ENCODE measurements at places on chromosomes 3 and 15.
A peak's percentile ranks its signal among the peaks of the same experiment; 100 is the strongest.

DNA sequence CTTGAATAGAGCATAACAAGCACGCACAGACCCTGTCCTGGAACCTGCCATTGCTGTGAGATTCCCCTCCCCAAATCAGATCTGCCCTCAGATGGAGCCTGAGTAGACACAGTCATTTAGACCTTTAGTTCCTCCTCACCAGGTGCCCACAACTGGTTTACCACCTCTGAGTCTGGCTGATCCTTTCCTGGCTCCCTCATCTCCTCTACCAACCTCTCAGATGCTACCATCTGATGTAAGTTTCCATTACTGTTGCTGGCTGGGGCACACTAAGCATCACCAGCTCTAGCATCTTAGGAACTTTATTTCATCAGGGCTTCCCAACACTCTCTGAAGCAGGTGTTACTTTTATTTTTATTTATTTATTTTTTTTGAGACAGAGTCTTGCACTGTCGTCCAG, 288.3 kb downstream of the TLE3 start:
- no peak overlapping the region for H3K27ac ChIP-seq
- DNase-seq = no peak
- no peaks in the 10 kb centered on the region for H3K27me3 ChIP-seq
- no peaks in the 10 kb centered on the region for H3K4me1 ChIP-seq
- no peaks in the 10 kb centered on the region for H3K36me3 ChIP-seq
- no peak overlapping the region for H3K4me3 ChIP-seq

GRCh38 chr15:42544853-42545629, 3.6 kb downstream of the LRRC57 start:
- no peak for DNase-seq
- H3K4me3 ChIP-seq = no peak overlapping the region
- no peak overlapping the region for H3K27ac ChIP-seq
- peaks cover 32% of the 10 kb centered on the region for H3K36me3 ChIP-seq

DNA sequence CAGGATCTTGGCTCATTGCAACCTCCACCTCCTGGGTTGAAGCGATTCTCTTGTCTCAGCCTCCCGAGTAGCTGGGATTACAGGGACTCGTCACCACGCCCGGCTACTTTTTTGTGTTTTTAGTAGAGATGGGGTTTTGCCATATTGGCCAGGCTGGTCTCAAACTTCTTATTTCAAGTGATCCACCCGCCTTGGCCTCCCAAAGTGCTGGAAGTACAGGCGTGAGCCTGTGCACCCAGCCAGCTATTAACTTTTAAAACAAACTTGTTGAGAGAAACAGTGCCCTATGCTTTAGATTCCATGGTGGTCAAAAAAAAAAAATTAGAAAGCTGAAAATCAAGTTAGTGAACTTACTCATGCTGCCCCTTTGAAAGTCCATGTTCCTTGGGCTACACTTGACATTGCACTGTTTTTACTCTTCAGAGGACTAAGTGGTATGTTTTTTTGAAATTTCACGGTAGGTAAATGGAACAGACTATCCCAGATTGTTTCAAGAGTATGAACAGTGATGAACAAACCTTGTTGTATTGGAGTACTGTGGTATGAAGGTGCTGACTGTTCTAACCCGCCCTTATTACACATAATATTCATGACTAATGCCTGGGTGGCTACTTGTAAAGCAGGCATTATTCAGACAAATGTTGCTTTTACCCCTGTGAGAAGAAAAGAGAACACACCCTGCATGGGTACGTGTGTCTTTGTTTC, 206.9 kb downstream of the KLHL25 start:
- no peak overlapping the region for H3K4me3 ChIP-seq
- no peaks in the 10 kb centered on the region for H3K27me3 ChIP-seq
- peak overlapping the region; percentile 77 for H3K27ac ChIP-seq
- DNase-seq = peak; percentile 68
- H3K36me3 ChIP-seq = peaks cover 43% of the 10 kb centered on the region
- peaks cover 81% of the 10 kb centered on the region for H3K4me1 ChIP-seq

DNA sequence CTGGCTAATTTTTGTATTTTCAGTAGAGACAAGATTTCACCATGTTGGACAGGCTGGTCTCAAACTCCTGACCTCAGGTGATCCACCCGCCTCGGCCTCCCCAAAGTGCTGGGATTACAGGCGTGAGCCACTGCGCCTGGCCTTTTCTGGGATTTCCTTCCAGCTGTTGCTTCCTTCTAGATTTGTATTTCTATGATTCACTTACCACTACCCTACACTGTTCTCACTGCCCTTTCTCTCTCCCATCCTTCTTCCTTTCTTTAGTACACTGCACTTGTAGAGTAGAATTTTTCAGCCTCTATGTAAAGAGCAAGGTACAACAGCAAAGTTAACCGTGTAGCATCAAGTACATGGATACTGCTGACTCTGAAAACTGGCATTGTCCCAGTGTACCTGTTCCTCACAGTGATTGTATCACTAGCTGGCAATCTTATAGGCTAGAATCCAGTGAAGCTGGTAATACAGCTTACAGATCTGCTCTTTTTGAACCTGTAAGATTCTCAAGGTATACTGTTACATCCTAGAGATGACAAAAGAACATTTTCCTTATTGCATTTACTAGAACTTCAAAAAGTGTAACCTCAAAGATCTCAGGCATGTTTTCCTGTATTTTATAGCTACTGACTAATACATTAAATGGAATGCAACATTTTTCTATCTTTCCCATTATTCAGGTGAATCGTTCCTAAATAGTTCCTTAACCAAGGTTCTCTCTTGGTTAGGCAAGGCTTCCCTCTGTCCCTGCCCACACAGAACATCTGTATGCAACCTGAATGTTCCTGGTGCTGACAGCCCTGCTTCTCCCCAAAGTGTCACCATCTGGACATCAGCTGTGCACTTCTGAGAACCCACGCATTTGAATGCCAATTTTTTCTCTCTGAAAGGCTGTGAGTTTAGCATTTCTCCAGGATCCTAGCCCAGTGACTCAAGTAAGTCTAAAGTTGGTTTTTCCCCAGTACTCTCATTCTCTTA, 74.1 kb upstream of the RAP2B start:
- H3K4me1 ChIP-seq = no peaks in the 10 kb centered on the region
- H3K27ac ChIP-seq = no peak overlapping the region
- no peak for DNase-seq
- H3K27me3 ChIP-seq = no peaks in the 10 kb centered on the region

DNA sequence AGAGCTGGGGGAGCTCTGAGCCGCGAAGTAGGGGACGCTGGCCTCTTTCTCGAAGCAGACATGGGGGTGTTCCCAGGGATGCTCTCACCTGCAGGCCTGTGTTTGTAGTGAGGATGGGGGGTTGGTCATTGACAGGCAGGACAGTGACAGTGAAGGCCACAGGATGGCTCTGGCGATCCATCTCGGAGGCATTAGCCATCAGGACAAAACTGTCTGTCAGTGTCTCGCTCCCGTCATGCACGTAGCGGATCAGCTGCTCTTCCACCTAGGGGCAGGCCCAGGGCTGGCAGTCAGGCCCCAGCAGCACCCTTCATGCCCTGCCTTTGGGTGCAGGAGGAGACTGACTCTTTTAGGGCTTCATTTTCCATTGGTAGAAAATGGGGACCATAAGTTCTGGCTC, 28.0 kb downstream of the CSPG4 start:
- H3K27me3 ChIP-seq = no peaks in the 10 kb centered on the region
- no peaks in the 10 kb centered on the region for H3K36me3 ChIP-seq
- peaks cover 7% of the 10 kb centered on the region for H3K4me1 ChIP-seq
- H3K4me3 ChIP-seq = no peak overlapping the region
- DNase-seq = no peak

DNA sequence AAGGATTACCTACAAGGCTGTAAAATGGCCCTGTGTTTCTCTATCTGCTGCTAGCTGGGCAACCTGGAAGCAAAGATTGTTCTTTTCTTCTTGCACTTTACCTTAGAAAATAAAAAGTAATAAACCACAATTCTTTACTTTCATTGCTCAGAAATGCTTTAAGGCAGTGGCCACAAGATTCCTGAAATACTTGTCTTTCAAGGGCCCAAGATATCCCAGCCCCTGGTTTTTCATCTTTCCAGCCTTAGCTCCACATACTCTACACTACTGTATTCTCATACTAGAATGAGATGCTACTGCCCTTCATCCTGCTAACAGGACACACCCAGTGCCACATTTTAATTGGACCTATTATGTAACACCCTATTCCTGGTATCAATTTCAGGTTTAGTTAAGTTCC, 78.9 kb downstream of the GTF2E1 start:
- H3K27me3 ChIP-seq = no peaks in the 10 kb centered on the region
- no peak overlapping the region for H3K4me3 ChIP-seq
- H3K27ac ChIP-seq = no peak overlapping the region
- DNase-seq = no peak
- no peaks in the 10 kb centered on the region for H3K4me1 ChIP-seq
- no peaks in the 10 kb centered on the region for H3K36me3 ChIP-seq

DNA sequence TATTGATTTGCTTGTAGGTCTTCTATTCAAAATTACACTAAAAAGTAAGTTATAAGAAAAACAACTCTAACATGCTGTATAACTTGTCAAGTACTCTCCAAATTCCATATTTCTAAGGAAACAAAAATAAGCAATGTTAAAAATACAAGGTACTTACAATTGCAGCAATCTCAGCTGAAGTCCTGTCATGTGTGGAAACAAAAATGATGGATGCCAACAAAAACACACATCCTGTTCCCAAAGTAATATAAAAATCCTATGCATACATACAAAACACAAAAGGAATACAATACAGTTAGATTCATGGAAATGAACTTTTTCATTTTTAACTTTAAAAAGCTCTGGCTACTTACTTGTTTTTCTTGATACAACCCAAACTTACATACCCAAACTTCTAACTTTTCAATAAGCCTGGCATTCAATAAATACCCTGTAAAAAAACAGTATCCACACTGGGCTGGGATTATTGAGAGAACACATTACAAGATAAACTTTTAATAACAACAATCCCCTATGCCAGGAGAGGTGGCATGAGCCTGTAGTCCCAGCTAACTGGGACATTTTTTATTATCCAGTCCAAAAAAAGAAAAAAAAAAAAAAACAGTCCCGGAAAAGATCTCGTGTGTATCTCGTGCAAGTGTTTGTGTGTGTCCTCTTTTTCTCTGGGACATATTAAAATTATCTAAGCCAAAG, 14.7 kb downstream of the CMTM6 start:
- no peak overlapping the region for H3K4me3 ChIP-seq
- no peak for DNase-seq
- no peak overlapping the region for H3K27ac ChIP-seq
- peaks cover 48% of the 10 kb centered on the region for H3K36me3 ChIP-seq
- H3K27me3 ChIP-seq = no peaks in the 10 kb centered on the region

GRCh38 chr3:143363949-143364348, 244.4 kb downstream of the CHST2 start:
- no peaks in the 10 kb centered on the region for H3K27me3 ChIP-seq
- H3K27ac ChIP-seq = no peak overlapping the region
- H3K4me1 ChIP-seq = no peaks in the 10 kb centered on the region
- DNase-seq = no peak

DNA sequence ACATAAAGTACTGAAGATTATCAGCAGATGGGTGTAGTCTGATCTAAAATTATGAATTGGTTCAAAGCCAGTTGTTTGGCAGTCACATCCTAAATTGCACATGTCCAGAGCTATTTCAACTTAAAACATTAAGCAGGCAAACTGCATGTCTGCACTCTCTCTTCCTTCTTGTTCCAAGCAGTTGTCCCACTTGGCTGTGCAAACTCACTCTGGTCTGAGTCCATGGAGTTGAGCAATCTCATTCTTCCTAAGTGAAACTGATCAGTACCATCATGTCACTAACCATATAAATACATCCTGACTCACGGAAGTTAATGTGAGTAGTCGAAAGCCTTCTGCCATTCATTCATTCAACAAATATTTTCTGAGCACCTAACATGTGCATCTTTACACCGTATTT, 353.0 kb downstream of the ROBO1 start:
- H3K4me1 ChIP-seq = no peaks in the 10 kb centered on the region
- H3K27me3 ChIP-seq = no peaks in the 10 kb centered on the region
- H3K36me3 ChIP-seq = no peaks in the 10 kb centered on the region
- no peak overlapping the region for H3K27ac ChIP-seq

DNA sequence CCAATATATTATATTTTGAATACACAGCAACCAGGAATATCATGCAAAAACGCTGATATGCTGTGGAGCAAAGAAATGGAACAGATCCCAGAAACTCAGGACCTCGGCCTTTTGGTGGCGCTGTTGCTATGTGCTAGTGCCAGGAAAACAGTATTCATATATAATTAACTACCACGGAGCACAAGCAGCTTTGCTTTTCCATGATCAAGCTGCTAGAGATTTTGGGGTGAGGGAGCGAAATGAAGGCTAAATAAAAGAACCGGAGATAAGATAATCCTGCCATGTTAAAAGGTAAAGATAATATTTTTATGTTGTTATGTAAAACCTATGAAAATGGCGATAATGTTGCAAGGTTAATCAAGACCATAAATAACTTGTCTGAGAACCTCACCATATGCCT, 157.7 kb upstream of the FAM3D start:
- H3K4me3 ChIP-seq = no peak overlapping the region
- H3K4me1 ChIP-seq = no peaks in the 10 kb centered on the region
- no peaks in the 10 kb centered on the region for H3K27me3 ChIP-seq
- peak; percentile 61 for DNase-seq

DNA sequence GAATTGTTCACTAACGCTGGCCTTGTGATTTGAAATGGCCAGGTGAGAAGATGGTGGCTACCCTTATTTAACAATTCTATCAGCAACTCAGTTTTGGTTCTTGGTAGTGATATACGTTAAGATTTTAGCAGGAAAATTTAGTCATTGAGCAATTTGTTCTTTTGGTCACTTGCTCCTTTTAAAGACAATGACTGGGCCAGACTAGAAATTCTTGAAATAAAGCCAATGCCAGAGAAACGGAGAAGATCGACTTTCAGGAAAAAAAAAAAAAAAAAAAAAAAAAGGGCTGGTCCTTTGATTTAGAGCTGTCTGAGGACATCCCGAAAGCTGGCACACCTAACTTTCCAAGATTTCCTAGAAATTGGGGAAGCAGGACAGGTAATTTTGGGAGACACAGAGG, 178.5 kb downstream of the FNDC3B start:
- no peaks in the 10 kb centered on the region for H3K27me3 ChIP-seq
- no peaks in the 10 kb centered on the region for H3K36me3 ChIP-seq
- no peak overlapping the region for H3K4me3 ChIP-seq
- no peak for DNase-seq
- no peak overlapping the region for H3K27ac ChIP-seq

DNA sequence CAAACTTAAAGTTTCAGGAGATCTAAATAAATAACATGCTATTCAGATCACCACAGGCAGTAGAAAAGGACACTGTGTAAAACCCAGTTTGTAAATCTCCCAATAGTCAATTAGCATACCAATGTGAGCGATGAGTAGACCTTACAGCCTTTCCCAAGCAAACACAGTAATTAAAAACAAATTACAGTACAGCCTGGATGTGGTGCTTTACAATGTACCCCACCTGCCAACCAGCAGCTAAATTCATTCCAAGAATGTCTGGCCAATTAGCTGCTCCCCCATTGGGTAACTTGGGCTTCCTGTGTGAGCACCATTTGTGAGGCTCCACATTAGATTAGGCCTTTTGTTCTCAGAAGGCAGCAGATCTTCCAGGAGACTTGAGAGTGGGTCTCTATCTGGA, 635.0 kb downstream of the TBL1XR1 start:
- no peak for DNase-seq
- no peaks in the 10 kb centered on the region for H3K36me3 ChIP-seq
- H3K4me1 ChIP-seq = no peaks in the 10 kb centered on the region
- no peak overlapping the region for H3K4me3 ChIP-seq
- no peaks in the 10 kb centered on the region for H3K27me3 ChIP-seq
